ENCODE measurements at places on chromosomes 5 and 9.

- no peak for DNase-seq
Observed at GRCh38 chr5:10635257-10635866, 71.5 kb downstream of the ANKRD33B start.

GRCh38 chr5:40549616-40550015 is 130.1 kb upstream of the PTGER4 start:
- no peak for DNase-seq

- no peak for DNase-seq
Observed at GRCh38 chr5:159814805-159815585, 101.3 kb upstream of the ADRA1B start.

DNA sequence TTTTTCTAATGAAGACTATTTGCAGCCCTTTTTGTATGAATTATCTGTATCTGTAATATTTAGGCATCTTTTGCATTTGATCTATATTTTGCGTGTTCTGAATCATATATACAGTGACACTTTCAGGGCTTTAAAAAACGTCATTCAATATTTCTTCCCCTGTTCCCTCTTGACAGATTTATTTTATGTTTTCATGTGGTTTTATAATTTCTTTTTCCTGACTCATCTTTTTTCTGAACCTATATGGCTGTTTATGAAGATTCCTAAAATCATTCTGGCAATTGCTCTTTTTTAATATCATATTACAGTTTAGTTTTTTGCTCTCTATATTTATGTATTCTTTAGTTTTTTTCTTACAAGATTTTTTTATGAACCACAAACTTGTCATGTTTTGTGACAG is 67.6 kb downstream of the SMARCA2 start:
- no peak for DNase-seq

GRCh38 chr9:90855208-90855902 is 53.7 kb downstream of the SYK start:
- DNase-seq, result no peak

GRCh38 chr9:112571624-112572355 is 85.2 kb downstream of the KIAA1958 start:
- DNase-seq, result no peak

GRCh38 chr5:134125039-134126015 is 10.8 kb downstream of the TCF7 start:
- DNase-seq, result no peak

DNA sequence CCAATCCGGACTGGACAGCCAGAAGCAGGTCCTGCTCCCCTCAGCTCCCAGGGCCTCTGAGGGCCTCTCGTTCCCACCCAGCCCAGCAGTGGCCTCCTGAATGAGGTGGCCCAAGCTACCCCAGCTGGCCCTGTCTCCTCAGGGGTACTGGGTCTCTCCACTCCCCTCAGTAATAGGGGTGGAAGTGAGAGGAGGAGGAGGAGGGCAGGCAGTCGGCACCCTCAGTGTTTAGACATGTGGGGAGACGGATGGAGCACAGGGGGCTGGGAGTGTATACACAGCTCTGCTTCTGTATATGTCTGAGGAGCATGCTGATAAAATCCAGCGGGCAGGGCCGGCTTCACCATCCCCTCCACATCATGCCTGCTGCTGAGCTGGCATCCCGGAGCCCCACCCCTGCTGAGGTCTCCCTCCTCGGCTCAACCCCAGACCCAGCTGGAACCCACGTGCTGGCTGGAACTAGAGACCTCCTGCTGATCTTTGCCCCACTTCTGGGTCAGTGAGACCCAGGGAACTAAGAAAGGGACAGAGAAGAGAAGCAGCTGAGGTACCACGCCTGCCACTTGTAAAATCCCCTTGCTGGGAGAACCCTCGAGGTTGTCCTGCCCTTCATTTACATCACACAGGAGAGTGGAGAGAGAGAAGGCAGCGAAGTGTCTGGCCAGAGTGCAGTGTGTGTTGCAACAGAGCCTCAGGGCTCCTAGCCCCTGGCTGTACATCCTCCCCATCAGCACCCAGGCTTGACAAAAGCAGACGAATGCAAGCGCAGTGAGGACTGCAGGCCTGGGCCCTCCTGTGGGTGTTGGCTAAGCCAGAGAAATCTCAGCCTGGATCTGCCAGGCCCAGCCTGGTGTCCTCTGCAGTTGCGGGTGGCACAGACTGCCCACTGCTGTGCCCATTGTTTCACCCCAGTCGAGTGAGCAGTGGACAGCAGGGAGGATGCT is 77.5 kb downstream of the PSD2 start:
- DNase-seq, result no peak

- DNase-seq, result no peak
Observed at GRCh38 chr5:154254896-154255295, 64.4 kb downstream of the GALNT10 start.

- DNase-seq, result no peak
Observed at GRCh38 chr9:1879501-1879900, 135.6 kb upstream of the SMARCA2 start.

GRCh38 chr5:62538017-62538942 is 40.3 kb upstream of the LRRC70 start:
- no peak for DNase-seq

GRCh38 chr5:176405656-176406435 is 10.5 kb downstream of the CLTB start:
- no peak for DNase-seq

GRCh38 chr9:32427111-32427873 is 42.8 kb downstream of the ACO1 start:
- DNase-seq, result no peak

- DNase-seq, result no peak
Observed at GRCh38 chr9:109109967-109110328, 9.8 kb downstream of the TMEM245 start.

DNA sequence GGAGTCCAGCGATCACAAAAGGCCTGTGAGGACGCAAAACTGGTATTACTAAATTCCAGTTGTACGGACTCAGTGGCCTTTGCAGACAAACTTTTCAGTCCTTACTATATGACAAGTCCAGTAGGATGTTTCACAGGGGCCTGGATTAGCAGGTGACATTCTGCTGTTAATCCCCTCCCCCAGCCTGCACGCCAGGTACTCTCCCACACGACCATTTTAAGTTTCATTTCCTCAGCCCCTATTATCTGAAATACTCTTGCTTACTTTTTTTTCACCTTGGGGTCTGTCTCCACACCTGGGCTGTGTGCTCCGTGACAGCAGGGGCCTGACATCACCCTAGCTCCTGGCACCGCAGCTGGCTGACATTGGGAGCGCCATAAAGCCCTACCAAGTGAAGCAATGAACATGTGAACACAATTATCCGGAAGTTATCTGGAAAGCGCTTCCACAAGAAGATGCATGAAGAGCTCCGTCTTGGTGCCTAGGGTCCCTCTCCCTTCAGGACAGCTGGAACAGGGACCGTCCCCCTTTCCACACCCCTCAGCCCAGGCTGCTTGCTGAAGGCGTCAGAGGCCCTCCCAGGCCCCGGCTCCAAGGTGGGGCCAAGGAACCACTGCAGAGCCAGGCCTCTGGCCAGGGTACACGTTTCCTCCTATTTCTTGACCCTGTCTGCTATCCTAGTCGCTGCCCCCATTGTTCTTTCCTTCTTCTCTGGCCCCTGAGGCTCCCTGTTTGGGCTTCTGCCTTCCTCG is 39.7 kb upstream of the ZNF622 start:
- no peak for DNase-seq

GRCh38 chr5:42949348-42950115 is 90.6 kb downstream of the ANXA2R start:
- no peak for DNase-seq

GRCh38 chr9:123375469-123376132 is 19.6 kb downstream of the CRB2 start:
- DNase-seq, result no peak

GRCh38 chr5:33401482-33402390 is 39.0 kb upstream of the TARS1 start:
- no peak for DNase-seq

DNA sequence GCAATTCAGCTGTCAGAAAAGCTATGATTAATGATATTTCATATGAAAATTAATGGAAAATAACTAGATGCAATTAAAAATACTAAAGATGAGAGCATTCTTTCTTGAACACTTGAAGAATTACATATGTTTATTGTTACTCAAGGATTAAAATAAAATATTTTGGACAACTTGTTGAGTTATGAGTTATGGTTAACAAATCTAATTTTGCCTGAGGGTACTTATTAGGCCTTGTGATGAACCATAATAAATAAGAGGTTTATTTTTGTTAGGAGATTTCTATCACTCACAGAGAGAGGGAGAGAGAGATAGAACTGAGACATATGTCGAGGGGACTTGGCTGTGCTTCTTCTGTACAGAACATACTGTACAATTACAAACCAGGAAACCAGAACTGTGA is 183.7 kb downstream of the ISL1 start:
- DNase-seq, result no peak

DNA sequence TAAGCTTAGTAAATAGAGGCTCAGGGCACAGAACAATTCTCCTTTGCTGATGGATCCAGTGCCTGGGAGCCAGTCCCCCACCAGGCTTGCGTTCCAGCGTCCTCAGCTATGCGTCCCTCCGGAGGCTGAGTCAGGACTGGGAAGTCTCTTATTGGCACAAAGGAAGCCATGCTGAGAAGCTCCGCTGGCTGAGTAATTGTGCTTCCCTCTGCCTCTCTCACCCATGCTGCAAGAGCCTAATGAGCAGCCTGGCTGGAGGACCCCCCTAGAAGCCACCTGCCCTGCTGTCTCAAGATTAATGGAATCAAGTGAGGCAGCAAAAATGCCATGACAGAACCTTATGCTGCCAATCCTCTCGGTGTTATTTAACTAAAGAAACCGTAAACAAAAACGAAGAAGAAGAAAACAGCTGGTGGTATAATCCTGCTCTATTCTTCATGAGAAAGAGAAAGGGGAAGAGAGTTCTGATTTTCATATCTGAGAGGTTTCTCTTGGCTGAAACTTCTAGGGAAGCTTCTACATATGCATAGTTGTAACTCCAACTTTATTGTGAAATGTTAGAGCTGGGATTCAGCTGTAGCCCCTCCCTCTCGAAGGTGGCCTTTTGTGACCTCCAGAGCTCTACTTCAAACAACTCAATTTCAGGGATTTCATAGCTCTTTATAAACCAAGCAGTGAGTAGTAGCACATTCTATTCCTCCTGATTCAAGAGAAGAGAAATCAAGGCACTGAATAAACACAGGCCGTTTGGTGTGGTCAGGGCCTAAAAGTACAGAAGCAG is 185.4 kb upstream of the SEMA6A start:
- no peak for DNase-seq

GRCh38 chr5:2352101-2352861 is 399.2 kb downstream of the IRX2 start:
- DNase-seq, result no peak

GRCh38 chr5:109723606-109724005 is 33.9 kb downstream of the MAN2A1 start:
- DNase-seq, result no peak

GRCh38 chr5:54013556-54014194 is 296.7 kb downstream of the ARL15 start:
- DNase-seq, result no peak

GRCh38 chr9:110338143-110338542 is 480 bp upstream of the TXNDC8 start:
- DNase-seq, result no peak

DNA sequence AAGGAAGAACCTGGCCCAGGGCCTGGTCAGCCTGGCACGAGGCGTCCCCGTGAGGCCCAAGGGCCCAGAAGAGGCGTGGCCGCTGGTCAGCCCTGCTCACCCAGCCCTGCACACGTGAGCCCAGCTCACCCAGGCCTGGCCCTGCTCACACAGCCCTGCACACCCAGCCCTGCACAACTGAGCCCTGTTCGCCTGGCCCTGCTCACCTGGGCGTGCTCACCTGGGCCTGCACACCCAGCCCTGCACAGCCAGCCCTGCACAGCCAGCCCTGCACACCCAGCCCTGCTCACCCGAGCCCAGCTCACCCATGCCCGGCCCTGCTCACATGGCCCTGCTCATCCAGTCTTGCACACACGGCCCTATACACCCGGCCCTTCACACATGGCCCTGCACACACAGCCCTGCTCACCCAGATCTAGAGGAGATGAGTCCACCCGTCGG is 2.1 kb downstream of the ZDHHC11 start:
- DNase-seq, result no peak

GRCh38 chr5:78221964-78222451 is 72.5 kb downstream of the AP3B1 start:
- no peak for DNase-seq

GRCh38 chr5:180135128-180135955 is 63.8 kb upstream of the RNF130 start:
- DNase-seq, result no peak

- DNase-seq, result no peak
Observed at GRCh38 chr5:138643040-138643791, 68.0 kb upstream of the HSPA9 start.

DNA sequence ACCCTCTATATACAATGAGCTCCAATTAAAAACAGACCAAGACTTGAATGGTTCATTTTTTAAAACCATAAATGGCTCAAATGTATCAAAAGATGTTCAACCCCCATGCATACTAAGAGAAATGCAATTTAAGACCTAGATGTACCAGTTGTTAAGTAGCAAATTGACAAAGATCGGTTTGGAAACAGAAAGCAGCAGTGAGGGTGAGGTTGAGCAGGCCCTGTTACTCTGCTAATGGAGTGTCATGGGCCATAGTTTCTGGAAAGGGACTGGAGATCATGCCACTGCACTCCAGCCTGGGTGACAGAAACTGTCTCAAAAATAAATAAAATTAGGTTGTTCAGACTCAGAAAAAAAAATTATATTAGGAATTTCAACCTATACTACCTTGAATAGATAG is 55.0 kb downstream of the FNBP1 start:
- DNase-seq, result no peak

DNA sequence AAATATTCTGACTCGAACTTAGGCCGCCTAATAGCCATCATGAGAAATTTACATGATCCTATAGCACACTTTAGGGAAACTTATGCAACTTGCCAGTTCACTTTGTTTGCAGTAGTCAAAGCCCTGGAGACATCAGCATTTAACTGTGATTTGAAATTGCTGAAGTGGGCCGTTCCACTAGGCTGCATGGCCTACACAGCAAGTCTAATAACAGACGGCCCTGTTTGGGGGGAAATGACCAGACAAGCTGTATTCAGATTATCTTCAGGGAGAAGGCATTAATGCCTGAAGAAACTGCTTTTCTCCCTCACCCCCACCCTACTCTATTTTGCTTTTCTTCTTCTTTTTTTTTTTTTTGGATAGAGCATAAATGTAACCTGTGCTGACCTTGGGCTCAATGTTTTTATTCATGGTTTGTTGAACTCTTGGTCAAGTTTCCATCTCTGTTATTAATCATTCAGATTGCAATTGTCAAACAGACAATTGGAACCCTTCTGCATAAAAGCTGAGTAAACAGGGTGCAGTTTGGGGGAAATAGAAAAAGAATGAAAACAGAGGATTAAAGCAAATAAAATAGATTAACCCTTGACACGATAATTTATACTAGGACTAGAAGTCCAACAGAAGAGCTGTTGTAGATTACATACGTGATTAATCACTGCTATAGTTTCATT is 1928.2 kb upstream of the WWC1 start:
- no peak for DNase-seq

- no peak for DNase-seq
Observed at GRCh38 chr5:79955941-79956670, 35.0 kb downstream of the MTX3 start.

GRCh38 chr5:149466457-149466972 is 84.7 kb downstream of the CSNK1A1 start:
- DNase-seq, result peak; percentile 42
